ENCODE measurements at places on chromosomes 12 and 14. TPM values are rescaled to one million over a fixed set of nuclear protein-coding genes. Genes with fewer than 3 reads are reported as not detected.

- DNase-seq, result no peak
These were observed 149.1 kb downstream of the BMP4 start for GRCh38 chr14:53807542-53807941.

DNA sequence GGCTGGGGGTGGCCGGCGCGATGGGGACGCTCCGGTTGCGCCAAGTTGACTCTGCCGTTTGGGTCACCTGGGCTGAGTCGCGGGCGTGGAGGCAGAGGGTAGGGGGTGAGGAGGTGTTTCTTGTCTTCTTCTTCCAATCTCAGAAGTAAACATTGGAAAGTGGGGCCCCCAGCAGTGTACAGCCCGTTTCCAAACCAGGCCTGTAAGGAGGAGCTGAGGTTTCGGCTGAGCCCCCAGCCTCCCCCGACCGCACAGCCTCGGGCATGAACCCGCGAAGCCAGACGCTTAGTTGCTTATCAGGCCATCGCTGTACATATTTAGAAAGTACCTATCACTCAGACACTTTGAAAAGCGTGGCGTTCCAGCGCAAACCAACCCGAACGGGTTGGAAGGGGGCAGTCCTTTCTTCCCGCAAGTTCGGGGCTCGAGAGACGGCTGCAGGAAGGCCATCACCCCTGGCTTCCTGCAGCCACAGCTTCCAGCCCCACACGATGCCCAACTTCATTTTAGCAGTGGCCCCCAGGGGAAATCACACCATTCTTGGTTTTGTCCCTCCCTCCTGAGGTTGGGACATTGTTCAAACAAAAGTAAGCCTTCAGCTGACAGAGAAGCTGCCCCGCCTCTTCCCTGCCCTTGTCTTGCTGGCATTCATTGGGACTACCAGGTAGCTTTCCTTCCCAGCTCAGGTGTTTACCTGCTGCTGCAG, 164.1 kb downstream of the ZFP36L1 start:
- DNase-seq, result no peak

- DNase-seq, result no peak
These were observed 39.4 kb downstream of the RPS29 start for GRCh38 chr14:49546766-49547165.

DNA sequence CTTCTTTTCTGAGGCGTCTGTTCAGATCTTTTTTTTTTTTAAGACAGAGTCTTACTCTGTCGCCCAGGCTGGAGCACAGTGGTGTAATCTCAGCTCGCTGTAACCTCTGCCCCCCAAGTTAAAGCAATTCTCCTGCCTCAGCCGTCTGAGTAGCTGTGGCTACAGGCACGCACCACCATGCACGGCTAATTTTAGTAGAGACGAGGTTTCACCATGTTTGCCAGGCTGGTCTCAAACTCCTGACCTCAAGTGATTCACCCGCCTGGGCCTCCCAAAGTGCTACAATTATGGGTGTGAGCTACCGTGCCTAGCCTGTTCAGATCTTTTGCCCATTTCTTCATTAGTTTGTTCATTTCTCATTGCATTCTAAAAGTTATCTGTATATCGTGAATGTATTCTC, 55.1 kb upstream of the DBX2 start:
- no peak for DNase-seq

Gene ABCC9
- 28.3 TPM for total RNA-seq

Gene C14orf39
- total RNA-seq, result 0.29 TPM

Gene MGP
- 16.8 TPM for total RNA-seq

Data from osteoblast (primary cell).